ENCODE measurements at places on chromosomes 1 and 21.

GRCh38 chr1:19313636-19313959 lies 1.5 kb downstream of the SLC66A1 start:
- DNase-seq: no peak

- no peak for DNase-seq
Observed at GRCh38 chr1:212309967-212310366, 24.8 kb downstream of the PPP2R5A start.

GRCh38 chr1:28199328-28200233 lies 23.1 kb upstream of the PTAFR start:
- peak; percentile 56 for DNase-seq

- DNase-seq: no peak
Observed at GRCh38 chr1:32798191-32798590, 19.0 kb downstream of the YARS1 start.

DNA sequence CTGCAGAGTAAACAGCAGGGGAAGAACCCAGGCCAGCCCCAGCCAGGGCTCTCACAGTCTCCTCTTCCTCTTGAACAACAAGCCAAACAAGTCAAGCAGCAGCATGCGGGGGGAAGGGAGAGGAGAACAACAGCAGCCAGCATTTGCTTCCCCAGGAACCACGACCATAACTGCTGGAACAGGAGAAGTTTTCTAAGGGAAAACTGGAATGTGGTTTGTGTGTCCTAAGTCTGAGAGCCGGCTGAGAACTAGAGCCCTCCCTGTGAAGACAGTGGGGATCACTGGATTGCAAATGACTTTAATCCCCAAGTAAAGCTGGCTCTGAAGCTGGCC lies 48.2 kb downstream of the COQ8A start:
- no peak for DNase-seq
